ENCODE measurements at places on chromosomes 5 and 9. TPM values are rescaled to one million over a fixed set of nuclear protein-coding genes. Genes with fewer than 3 reads are reported as not detected.

ANKRD20A1 gene
- not detected for total RNA-seq

PCA3 gene
- total RNA-seq = not detected

FEM1C gene
- 27.5 TPM for total RNA-seq

EGFLAM gene
- 1.3 TPM for total RNA-seq

FPGS gene
- total RNA-seq = 78.1 TPM

CPEB4 gene
- total RNA-seq = 26.6 TPM

FAM174A gene
- 34.7 TPM for total RNA-seq

FBP2 gene
- total RNA-seq = not detected

NDOR1 gene
- 2.7 TPM for total RNA-seq

ZNG1A gene
- 20.5 TPM for total RNA-seq

SLC22A4 gene
- 4.8 TPM for total RNA-seq

NUDT12 gene
- 17.2 TPM for total RNA-seq

PDE8B gene
- not detected for total RNA-seq

TRIO gene
- 191 TPM for total RNA-seq

SLC6A7 gene
- not detected for total RNA-seq

FOXD4L3 gene
- not detected for total RNA-seq
